ENCODE measurements at places on chromosomes 5 and 9.

- DNase-seq, result no peak
These were observed 290.5 kb downstream of the DOCK8 start for GRCh38 chr9:504921-505740.

- no peak for DNase-seq
These were observed 32.4 kb upstream of the VDAC1 start for GRCh38 chr5:134037160-134037559.

- no peak for DNase-seq
These were observed 109.2 kb downstream of the PSAT1 start for GRCh38 chr9:78406146-78406545.

DNA sequence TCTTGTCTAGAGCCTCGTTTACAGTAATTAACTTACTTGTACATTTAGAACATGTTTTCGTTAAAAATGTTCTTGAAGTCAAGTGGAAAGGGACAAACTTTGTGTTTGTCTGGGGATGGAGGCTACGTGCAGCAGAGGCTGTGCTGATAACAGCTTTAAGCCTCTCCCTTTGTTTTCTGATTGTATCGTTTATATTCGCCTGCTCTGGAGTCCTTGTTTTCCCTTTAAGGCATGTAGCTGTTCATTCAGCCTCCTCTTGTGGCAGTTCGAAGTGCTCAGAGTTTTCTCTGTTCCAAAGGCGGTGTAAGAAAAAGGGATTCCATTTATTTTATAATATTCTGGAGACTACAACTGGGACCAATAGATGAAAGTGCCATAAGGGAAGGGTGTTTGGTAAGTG, 1.9 kb downstream of the SLC36A1 start:
- no peak for DNase-seq

DNA sequence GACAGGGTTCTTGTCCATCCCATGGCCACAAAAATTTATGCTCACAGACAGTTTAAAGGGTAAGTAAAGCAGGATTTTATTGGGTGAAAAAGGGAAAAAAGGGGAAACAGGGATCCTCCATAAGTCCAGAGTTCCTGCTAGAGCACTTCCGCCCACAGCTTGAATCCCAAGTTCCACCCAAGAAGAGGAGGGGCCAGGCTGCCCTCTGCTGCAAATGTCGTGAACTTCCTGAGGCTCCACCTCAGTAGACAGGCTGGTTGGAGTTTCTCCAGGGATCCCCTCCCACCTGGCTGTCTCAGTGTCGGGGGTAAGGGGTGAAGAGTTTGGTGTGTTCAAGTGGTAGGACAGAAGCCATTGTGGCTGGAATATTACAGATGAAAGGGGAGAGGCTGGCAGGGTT, 275.0 kb upstream of the SGCD start:
- DNase-seq, result no peak

- peak; percentile 67 for DNase-seq
These were observed 159.4 kb downstream of the MYO10 start for GRCh38 chr5:16776611-16777251.

DNA sequence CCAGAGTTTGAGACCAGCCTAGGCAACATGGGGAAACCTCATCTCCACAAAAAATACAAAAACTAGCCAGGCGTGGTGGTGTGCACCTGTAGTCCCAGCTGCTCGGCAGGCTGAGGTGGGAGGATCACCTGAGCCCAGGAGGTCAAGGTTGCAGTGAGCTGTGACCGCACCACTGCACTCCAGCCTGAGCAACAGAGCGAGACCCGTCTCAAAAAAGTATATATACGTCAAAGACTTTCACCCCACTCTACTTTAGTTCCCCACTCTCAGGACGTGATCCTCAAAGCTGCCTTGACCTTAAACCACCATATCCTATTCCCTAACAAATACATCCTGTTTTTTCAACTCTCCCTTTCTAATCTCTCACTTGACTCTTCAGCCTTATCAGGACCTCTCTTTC, 41.0 kb downstream of the PCDHGC5 start:
- no peak for DNase-seq

- no peak for DNase-seq
These were observed 10.9 kb downstream of the FYB1 start for GRCh38 chr5:39208471-39208870.

DNA sequence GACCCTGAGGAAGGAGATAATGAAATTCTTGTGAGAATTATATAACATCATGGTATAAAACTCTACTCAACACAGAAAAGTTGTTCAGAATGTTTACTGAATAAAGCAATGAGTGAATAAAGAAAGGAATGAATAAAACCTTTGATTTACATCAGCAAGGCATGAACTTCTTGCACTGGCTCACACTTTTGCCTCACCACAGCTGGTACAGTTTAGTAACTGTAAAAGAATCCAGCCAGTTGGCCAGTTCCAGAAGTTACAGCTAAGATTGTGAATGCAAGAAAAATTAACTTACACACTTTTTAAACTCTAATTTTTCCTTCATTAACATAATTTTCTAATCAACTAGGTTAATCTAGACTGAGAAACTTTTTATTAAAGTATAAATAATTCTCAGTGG, 490.9 kb downstream of the NFIB start:
- DNase-seq, result no peak

DNA sequence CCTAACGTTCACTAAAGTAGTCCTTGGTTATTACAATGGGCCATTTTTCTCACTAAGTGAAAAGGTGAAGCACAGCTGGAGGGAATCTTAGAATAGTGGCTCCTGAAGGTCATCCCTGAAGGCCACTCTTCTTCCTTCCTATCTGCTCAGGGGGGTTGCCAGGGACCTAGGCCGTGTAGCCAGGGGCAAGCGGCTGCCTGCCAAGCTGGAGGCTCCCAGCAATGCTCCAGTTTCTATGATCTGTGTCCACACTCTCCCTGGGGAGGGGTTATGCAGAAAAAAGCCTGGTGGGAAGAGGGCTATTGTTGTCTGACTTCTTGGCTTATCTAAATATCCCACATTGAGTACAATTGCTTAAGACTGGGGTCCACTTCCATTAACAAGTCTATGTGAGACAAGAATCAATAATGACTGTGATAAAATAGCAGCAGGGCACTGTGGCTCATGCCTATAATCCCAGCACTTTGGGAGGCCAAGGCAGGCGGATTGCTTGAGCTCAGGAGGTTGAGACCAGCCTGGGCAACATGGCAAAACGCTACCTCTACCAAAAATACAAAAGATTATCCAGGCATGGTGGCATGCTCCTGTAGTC, 3.8 kb downstream of the NMRK1 start:
- DNase-seq, result no peak

- DNase-seq, result no peak
These were observed 3.1 kb downstream of the ARHGEF39 start for GRCh38 chr9:35661756-35662350.

GRCh38 chr9:82456642-82457041, 468.1 kb downstream of the SPATA31D1 start:
- no peak for DNase-seq

DNA sequence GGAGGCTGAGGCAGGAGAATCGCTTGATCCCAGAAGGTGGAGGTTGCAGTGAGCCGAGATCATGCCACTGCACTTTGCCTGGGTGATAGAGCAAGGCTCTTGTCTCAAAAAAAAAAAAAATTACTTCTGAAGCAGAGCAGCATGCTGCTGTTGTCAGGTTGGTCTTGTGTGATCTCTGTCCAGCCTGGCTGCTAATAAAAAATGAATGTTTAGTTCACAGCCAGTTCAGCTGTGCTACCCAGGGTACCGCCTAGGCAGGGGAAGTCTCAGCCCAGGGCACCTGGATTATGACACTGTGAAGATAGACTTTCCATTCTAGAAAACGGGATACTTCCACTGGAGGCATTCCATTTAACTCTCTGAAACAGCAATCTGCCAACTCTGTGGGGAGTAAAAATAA, 23.5 kb upstream of the ABCA1 start:
- DNase-seq, result no peak

- DNase-seq, result no peak
These were observed 16.3 kb downstream of the IL5 start for GRCh38 chr5:132526974-132527564.

DNA sequence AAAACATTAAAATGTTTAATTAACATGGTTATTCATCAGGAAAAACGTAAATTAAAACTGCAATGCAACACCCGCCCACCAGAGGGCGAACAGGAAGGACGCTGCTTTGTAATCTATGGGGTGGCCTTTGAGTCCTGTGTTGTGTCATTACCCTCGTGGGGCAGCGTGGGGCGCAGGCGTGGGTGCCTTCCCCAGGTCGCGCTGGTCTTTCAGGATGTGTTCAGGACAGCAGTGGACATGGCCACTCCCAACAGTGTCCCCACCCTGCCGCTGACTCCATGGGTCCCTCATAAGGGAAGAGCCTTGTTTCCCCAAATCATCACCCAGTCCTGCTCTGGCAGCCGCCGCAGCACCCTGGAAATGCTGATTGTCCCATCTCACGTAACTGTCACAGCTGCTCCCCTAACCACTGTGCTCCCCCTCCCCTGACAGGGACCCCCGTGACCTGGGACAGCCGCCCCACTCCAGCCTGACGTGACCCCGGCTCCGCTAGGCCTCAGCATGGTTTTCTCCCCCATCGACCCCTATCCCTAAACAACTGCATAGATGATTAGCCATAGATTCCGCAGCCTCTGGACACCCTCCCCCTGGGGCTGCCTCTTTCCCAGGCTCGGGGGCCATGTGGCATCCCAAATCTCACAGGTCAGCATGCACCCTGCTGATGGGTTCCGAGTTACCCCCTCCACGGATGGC, 36.4 kb downstream of the GLT6D1 start:
- peak; percentile 37 for DNase-seq

GRCh38 chr9:128809036-128809599, 9.2 kb upstream of the ENDOG start:
- DNase-seq, result no peak

GRCh38 chr5:179800696-179801201, 5.9 kb downstream of the MGAT4B start:
- no peak for DNase-seq

DNA sequence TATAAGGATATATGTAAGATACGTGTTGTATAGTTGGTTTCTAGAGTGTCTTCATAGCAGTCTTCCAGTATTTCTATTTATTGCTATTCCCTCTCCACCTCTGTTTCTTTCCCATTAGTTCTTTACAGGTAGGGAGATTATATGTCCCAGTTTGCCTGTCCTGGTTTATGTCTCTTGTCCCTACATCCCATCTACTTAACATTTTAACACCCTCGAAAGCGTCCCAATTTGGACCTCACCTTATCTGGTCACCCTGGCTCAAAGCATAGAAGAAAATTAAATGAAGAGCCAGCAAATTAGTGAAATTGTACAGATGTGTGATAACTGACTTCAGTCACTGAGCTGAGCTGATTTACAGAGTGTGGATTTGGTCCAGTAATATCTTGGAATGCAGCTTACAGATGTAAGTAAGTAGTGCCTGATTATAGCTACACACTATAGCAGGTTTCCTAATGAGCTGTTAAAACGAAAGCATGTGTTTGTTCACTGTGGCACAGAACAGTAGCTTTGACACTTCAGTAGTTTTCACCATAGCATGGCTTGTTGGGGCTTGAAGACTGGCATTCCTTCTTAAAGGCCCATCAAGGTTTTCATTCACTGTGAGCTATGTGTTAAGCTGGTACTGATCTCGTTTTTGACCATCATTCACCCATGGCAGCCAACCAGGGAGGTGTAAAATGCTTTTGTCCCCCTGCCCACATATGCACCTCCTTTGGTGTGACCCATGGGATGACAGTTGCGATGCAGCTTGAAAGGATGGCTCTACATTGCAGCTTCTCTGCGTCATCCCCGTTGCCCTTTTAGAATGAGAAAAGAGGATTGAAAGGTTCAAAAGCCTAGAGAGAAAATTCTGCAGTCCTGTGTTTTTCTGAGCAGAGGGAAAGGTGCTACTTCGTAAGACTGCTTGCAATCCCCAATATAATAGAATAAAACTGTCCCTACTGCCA, 192.1 kb upstream of the DMRT1 start:
- no peak for DNase-seq
